ENCODE measurements at places on chromosomes 12 and 14.

DNA sequence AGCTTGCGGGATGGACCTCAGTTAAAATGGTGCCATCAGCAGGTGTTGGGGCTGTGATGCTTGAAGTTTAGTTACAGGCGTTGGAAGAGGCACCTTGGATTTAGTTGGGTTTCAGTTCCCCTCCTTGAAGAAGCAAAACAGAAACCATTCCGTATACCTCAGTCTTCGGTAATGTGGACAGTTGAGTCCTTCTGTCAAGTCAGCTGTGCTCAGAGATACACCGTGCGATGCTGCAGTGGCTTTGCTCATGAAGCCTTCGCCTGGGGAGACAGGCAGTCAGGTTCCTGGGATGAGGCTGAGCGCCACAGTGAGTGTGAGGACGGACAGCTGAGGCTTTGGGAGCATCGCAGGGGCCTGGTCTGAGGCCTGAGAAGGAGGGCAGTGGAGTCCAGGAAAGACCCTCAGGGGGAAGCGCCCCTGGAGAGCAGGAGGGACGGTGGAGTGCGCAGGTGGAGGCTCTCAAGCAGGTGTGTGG lies 7.4 kb downstream of the RAN start:
- DNase-seq, result no peak

- no peak for DNase-seq
These were observed 137.5 kb downstream of the TMEM117 start for GRCh38 chr12:43973385-43973784.

DNA sequence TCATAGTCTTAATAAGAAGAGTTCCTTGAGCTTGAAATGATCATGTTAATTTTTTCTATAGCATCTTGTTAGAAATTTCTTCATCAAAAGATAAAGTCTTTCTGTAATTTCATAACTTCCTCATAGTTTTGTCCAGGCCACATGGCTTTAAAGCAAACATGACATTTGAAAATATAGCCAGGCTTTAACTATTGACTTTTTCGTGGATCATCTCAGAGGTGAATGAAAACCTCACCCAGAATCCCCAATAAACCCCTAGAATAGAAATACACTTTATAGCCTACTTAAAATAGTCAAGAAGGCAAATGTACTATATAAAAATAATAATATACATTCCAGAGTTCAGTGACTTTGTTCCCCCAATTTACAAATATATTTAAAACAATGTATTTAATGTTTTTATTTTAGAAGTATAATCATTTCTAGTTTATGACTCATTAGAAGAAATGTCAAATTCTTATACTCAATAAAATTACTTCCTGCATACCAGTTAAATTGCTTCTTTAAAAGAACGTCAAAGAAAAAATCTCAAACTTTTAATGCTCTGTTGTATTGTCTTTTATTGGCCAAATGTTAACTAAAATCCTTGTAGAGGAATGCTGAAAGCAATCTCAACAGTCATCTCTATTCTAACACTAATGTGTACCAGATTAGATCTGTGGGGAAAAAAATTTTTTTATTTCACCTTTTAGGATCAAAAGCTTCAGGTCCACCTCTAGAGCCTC lies 21.6 kb downstream of the EXOC5 start:
- no peak for DNase-seq

DNA sequence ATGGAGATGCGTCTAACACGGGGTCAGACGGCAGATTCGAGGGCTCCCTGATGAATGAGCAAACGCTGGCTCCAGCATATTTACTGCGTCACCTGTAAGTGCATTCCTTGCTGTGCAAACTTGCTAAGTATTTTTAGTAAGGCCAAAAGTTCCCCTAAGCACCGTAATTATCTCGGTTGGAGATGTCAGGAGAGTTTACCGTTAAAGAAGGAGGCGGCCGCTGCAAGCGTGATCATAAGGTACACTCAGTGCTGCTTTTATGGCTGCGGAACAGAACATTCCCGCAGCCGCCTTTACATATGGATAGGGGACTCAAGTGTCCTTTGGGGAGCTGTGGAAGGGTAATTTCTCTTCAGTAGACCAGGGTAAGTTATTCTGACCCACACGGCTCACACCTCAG lies 175.6 kb downstream of the GLT1D1 start:
- DNase-seq, result no peak

GRCh38 chr14:63632932-63633514 lies 8.6 kb downstream of the WDR89 start:
- no peak for DNase-seq

DNA sequence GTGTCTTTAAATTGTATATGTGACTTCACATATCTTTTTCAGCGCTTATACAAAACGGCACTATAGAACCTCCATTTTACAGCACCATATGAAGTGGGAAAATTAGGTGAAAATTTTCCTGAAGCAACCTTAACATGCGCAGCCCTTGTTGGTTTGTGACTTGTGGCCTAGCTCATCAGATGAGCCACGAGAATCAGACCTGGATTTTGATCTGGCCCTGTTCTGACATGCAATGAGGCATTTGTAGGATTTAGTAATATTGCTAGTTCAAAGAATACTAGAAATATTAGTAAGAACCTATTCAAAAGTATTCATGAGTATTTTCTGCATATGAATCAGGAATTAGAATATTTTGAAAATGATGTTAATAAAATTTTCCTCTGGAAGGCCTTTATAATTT lies 2.9 kb downstream of the CDKN1B start:
- no peak for DNase-seq

DNA sequence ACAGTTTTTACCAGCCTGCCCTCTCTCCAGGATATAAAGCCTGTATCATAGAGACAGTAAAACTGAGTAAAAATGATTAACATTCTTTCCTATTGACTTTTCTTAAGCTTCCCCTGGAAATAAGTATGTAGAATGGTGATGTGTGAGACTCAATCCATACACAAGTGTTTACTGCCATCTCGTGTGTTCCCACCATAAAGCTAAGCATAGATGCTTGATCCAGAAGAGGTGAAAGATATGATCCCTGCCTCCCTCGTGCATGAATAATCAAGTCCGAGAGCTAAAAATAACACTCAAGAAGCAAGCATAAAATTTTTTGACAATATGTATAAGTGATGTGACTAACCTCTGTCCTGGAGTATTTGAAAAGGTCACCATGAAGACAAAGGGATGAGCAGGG lies 16.9 kb upstream of the GSG1 start:
- DNase-seq, result no peak

DNA sequence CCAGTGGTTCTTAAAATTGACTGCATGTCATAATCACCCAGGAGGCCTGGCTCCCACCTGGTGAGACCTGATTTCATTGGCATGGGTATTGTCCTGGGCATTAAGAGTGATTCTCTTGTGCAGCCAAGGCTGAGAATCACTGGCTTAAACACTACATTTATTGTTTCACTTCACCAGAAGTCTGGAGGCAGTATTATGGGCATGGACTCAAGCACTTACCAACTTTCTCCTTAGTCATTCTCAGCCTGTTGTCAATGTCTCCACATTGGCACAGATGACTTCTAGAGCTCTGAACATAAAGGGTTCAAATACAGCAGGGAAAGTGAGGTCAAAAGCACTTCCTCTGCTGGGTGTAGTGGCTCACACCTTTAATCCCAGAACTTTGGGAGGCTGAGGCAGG lies 25.6 kb upstream of the GCH1 start:
- no peak for DNase-seq

- no peak for DNase-seq
These were observed 13.5 kb downstream of the ISCA2 start for GRCh38 chr14:74507085-74507484.

GRCh38 chr12:46711756-46712155 lies 114.0 kb downstream of the SLC38A4 start:
- DNase-seq, result no peak

GRCh38 chr14:72303930-72304329 lies 371.7 kb downstream of the RGS6 start:
- no peak for DNase-seq

DNA sequence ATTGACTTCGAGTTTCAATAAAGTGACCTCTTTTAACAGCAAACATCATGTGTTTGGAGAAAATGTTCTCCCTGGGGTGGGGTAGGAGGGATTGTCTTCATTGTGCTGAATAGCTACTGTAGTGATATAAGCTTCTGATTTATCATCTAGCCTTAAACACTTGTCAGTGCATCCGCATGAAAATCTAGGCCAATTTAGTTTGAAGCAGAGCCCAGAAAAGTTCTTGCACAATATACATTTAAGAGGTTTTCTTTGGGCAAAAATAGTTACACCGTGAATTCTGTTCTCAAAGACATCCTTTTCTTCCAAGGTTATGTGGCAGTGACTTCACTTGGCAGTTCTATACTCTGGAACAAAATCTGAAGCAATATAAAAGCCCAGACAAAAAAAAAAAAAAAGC lies 136.0 kb upstream of the IFNG-AS1 start:
- DNase-seq, result no peak

DNA sequence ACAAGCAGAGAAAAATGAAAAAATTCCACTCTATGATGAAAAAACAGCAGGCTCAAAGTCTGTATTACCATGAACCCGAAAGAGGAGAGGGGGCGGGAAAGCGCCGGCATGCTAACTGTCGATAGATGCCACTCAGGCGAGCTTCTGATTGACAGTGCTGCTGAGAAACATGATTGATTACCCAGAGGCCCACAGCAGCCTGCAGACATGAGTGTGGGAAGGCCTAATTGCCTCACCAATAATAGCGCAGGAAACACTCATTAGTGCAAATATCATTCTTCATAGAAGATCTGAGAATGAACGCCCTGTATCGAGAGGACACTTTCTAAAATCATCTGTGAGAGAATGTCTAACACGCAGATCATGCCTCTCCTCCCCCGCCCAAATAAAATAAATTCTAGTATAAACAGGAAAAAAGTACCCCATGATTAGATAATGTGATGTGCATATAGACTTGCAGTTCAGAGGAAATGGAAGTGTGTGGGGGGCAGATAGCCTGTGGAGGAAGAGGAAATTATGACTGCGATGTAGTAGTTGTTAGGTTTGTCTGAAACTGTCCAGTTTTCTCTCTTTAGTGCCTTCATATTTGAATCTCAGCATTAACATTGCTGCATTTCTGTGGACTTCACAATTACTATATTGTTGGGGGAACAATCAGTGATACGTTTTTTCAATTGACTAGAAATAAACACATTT lies 15.6 kb downstream of the TPH2 start:
- no peak for DNase-seq

GRCh38 chr12:13764748-13765147 lies 216.7 kb downstream of the GRIN2B start:
- no peak for DNase-seq

DNA sequence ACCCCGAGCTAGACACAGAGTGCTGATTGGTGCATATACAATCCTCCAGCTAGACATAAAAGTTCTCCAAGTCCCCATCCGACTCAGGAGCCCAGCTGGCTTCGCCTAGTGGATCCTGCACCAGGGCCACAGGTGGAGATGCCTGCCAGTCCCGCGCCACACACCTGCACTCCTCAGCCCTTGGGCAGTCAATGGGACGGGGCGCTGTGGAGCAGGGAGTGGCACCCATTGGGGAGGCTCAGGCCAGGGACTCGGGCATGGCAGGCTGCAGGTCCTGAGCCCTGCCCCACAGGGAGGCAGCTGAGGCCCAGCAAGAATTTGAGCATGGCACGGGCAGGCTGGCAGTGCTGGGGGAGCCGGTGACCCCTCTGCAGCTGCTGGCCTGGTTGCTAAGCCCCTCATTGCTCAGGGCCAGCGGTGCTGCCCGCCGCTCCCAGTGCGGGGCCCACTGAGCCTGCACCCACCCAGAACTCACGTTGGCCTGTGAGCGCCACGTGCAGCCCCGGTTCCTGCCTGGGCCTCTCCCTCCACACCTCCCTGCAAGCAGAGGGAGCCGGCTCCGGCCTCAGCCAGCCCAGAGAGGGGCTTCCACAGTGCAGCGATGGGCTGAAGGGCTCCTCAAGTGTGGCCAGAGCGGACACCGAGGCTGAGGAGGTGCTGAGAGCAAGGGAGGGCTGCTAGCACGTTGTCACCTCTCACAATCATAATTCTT lies 136.7 kb downstream of the PAWR start:
- no peak for DNase-seq

GRCh38 chr12:28954333-28954732 lies 194.7 kb upstream of the FAR2 start:
- no peak for DNase-seq

DNA sequence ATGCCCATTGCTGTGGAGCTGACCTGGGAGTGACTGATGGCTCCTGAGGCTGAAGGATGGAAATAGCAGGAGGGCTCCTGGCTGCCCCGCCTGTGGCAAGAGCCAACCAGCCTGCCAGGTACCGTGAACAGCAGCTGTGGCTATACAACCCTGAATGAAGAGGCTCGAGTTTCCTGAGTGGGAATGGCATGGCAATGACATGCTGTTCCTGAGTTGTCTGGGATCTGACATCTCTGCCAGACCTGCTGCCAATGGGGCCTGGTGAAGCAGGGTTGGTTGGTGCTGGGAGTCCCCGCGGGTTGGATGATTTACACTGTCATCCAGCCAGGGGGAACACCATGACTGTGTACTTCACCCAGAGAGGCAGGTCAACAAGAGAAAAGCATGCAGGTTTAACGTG lies 31.8 kb upstream of the LRRC10 start:
- DNase-seq, result no peak

- no peak for DNase-seq
These were observed 79.4 kb upstream of the GZMB start for GRCh38 chr14:24713404-24713803.

GRCh38 chr12:32292151-32292550 lies 107.2 kb upstream of the FGD4 start:
- no peak for DNase-seq

DNA sequence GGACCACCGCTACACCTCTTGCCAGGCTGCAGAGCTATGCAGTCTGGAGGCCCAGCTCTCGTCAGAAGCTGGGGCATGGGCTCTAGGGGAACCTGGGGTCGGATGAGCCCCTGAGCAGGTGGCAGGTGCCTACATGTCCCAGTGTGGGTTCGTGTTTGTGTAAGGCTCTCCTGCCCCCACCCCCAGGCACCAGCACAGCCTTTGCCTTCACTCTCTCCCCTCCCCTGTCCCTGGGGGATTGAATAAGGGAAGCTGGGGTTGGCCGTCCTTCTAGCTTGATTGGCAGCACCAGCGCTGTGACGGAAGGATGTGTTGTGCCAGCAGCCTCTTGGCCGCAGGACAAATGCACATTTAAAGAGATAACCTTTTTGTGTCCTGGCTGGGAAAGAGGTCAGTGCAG lies 34.8 kb upstream of the TSPAN9 start:
- no peak for DNase-seq

All from stimulated activated CD4-positive, alpha-beta T cell treated with anti-CD3 and anti-CD28 coated beads, Interleukin-15, amount 100 ng/mL, for 1 hour (primary cell).